Cerebellum (tissue), 4 donors: ENCODE measurements at places on chromosomes 7 and 10. TPM values are rescaled to one million over a fixed set of nuclear protein-coding genes. Genes with fewer than 3 reads are reported as not detected.

The TAS2R4 gene
- 13.2 TPM for total RNA-seq

The TRIM50 gene
- not detected for total RNA-seq

The TMEM229A gene
- 2.4 TPM for total RNA-seq

The TMEM106B gene
- total RNA-seq, result 76.0 TPM

The ASAH2B gene
- total RNA-seq, result 9.1 TPM

DNA sequence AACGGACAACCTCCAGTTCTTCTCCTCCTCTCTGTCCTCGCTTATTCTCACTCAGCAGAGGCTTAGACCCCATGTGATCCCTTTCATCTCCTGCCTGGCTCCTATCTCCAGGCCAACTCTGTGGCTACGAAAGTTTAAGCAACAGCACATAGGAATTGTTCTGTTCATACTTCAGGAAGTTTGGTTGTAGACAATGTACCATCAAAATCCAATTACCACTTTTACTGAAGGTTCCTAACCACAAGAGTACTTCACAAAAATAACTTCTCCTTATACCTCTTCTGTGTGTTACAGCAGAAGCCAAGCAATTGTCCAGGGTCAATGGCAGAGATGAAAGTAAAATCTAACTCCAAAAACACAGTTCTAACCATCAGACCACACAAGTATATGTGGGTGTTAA is 80.0 kb downstream of the SLC25A13 start:
- no peak for DNase-seq

DNA sequence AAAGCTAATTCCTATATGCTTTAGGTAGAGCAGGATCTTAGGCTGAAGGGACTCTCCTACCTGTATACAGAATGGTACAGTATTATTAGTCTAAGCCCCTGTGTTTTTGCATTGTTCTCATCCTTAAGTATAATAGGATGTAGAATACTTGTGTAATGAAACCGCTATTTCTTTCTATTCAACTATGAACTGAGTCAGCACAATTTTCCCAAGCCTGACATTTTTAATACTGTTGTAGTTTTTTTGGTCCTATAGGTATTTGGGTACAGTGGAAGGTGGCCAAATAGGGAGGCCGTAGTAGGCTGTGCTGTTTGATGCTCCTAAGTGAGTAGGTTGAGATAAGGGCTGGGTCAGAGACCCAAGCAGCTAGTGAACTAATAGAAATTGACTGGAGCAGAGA is 205.1 kb downstream of the MACC1 start:
- DNase-seq, result no peak

GRCh38 chr10:44865289-44865671 is 45.9 kb upstream of the TMEM72 start:
- DNase-seq, result no peak

GRCh38 chr7:1856888-1857441 is 186.9 kb downstream of the ELFN1 start:
- DNase-seq, result no peak

DNA sequence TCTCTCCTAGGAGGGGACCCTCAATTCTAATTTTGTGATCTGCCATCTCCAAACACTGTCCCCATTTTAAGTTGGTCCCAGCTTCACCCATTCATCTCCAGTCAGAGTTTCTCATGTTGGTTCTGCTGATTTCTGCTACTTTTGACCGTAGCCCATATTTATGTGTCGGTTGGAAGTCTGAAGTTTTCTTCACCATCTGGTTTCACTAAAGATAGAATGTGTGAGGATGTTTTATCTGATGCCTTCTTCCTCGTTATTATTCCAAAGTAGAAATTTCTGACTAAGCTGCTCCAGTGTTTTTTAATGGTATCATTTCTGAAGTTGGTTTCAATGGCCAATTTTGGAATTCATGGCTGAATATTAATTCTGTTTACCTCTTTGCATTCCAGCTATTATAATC is 21.3 kb upstream of the IFIT2 start:
- DNase-seq, result no peak

DNA sequence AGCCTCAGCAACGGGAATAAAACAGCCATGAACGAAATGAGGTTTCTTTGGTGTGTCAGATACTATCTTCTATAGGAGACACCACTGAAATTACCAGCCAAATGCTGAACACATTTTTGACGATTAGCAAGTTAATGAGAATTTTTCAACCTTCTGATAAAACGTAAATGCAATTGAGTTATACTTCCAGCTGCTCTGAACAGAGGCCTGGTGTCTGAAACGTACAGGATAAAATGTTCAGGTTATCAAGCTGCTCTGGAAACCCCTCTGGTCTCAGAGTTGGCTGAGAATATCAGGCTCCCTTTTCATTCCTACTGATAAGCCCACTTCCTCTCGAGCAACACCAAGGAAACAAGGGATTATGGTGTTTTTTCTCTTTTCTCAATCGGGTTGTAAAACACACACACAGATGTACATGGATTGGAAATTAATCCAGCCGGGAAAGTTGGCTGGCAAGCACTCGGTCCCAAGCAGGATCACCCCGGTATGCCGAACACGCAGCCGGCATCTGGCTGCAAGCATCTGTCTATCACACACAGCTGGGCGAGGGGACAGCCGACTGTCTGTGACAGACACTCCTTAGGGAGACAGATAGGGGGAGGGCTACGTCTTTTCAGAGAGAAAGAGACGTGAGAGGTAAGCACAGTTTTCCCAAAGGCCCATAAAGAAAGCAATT is 171.8 kb downstream of the PRKAG2 start:
- DNase-seq, result no peak

GRCh38 chr10:70779088-70779487 is 6.1 kb downstream of the TBATA start:
- no peak for DNase-seq

DNA sequence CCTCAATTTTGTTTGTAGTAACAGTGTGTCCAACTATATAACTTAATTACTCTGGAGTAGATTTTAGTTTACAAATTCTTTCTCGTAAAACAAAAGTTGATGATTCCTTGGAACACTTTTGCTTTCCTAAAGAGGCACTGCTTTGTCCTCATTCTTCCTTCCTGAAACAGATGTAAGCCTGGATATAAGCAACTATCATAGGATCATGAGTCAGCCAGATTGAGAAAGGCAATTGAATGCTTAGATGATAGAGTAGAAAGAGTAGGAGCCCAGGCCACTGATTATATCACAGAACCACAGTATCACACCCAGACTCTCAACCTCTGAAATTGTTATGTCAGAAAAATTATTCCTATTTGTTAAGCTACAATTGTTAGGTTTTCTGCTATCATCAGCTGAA is 69.9 kb downstream of the TMEM106B start:
- DNase-seq, result no peak

GRCh38 chr7:34612661-34613060 is 45.4 kb upstream of the NPSR1 start:
- no peak for DNase-seq

DNA sequence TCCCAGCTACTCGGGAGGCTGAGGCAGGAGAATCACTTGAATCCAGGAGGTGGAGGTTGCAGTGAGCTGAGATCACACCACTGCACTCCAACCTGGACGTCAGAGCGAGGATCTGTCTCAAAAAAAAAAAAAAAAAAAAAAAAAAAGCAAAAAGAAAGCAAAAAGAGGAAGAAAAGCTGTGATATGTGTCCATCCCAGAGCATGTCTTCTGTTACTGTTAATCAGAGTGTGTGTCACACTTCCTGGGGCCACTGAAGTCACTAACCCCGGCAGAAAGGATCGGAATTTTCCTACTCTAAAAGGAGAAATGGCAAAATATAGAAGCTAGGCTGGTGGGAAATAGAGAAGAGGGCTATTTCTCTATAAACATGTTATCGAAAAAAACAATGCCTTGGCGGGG is 11.9 kb downstream of the PIK3AP1 start:
- no peak for DNase-seq

DNA sequence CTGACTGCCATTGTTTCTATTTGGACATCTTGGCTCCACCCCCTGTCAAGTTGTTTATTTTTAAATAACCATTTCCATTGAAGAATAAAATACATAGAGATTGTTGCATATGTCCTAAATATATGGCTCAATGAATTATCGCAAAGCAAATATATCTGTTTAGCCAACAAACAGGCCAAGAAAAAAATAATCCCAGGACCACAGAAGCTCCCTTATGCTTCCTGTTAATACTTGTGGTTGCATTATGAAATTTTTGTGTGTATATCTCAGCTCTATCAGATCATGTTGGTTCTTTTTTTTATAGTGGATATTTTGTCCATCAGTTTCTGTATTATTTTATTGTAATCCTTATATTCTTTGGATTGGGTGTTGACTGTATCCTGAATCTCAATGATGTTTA is 53.4 kb upstream of the CYP2C8 start:
- DNase-seq, result no peak

DNA sequence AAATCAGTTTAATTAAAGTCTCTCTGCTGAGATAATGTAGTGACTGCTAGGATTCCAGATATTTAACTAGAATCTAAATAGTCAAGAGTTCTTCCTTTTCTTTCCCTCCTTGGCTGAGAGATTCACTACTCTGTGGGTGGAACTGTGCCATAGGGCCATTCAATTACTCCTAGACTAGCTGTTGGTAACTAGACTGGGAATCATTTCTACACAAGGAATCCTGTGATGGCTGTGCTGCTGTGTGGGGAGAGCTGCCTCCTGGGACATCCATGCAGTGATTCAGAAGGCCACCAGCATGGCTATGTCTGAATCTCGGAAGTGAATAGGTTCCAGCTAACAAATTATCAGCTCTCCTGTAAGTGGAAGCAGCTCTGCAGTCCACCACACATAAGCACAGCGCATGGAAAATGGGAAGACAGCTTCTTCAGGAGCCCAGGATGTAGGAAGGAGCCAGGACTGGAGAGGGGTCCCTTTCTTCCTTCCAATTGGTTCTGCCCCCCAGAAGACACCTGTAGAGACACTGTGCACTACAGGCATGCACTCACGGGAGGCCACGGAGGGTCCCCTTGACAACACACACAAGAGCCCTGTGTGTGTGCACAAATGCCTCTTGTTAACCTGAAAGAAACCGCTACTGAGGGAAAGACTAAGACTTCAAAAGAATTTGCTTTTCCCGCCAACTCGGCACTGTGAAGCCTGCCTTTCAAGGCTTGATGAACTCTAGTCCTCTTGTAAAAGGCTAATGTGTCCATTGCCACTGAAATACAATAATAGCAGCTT is 66.5 kb downstream of the SCRN1 start:
- no peak for DNase-seq

- DNase-seq, result no peak
Observed at GRCh38 chr7:149558149-149558861, 60.7 kb upstream of the ZNF746 start.

DNA sequence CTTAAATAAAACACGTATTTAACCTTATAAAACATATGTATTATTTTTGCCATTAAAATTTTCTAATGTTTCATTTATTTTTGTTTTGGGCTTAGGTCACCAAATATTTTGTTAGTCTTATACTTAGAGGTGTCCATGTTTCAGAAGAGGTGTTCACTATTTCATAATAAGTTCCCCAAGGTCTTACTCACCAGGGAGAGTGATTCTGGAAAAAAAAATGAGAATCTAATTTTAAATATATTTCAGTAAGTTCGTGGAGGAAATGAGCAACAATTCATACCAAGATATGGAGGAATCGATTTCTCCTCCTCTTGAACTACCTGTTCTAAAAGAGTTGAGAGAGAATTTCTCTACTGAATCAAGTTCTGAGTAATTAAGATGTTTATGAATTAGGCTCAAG is 271.6 kb upstream of the SLC26A5 start:
- no peak for DNase-seq

DNA sequence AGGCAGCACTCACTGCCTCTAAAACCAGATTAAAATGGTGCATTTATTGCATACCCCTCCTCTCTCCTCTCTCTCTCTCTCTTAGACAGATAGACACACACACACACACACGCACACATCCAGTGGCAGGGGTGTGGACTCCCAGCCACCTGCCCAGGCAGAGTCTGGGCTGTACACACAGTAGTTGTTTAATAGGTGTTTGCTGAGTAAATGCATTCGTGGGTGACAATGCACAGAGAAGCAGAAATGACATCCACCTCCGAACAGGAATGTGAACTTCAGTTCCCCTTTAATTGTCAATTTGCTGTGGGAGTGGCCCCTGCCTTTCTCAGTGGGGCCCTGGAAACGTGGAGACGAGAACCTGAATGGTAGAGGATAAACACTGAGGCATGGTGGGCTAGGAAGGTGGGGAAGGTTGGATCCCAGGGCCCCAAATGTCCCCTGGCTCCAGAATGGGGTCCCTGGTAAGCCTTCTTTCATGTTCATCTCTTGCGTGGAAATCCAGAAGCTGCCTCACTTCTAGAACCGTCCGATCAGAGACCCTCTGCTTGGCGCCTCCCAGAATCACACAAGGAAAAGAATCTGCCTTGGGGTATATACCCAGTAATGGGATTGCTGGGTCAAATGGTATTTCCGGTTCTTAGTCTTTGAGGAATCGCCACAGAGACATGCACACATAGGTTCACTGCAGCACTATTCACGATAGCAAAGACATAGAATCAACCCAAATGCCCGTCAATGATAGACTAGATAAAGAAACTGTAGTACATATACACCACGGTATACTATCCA is 58.5 kb upstream of the ECHDC3 start:
- no peak for DNase-seq

DNA sequence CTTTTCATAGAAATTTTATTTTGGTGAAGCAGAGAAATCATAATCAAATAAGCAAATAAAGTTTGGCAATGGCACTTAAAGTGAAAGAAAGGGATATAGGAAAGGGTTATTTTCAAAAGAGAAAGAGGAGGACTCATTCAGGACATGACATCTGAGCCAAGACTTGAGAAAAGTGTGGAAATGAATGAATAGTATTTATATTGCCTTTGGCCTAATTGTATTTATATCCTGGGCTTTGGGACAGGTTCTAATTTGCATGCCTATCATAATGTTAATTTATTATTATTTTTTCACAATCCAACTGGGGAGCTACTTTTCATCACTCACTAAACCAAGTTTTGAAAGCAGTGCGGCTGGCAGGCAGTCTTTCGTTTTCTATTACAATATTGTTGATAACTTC is 376.8 kb downstream of the HGF start:
- no peak for DNase-seq

GRCh38 chr7:74236284-74236683 is 17.9 kb downstream of the RFC2 start:
- no peak for DNase-seq

GRCh38 chr10:132355754-132356153 is 23.8 kb downstream of the LRRC27 start:
- no peak for DNase-seq

DNA sequence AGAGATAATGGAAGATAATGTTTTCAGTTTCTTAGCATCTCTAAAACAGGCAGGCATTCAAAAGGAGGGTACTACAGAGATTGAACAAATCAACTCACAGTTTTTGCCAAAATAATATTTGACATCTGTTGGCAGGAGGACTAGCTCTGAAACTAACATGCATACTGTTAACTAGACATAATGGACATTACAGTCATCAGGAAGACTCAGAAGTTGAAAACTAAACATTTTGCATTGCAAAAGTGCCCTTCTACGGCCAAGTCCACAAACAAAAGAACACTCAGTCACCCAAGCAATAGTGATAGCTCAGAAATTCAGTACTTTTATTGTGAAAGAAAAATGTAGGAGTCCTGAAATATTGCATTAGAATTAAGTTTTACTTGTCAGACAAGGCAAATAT is 399.0 kb downstream of the HGF start:
- no peak for DNase-seq

DNA sequence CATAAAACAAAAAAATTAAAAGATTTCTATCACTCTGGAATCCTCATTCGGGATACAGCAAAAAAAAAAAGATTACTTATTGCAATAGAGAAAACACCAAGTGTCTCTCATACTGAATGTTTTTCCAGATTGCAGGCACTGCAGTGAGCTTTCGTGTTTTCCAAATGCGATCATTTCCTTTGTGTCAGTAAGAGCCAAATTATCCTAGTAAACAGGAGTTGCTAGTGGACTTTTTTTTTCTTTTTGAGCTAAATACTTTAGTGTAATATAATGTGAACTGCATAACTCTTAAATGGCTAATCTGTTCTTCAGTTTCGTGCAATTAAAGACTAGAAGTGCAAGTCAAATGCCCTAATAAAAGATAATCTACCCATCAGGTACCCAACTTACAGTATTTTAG is 44.4 kb upstream of the TOMM7 start:
- DNase-seq, result no peak
